ENCODE measurements at places on chromosomes 3 and 15.

- no peak for DNase-seq
Measured at GRCh38 chr3:82509106-82509842, 747.8 kb upstream of the GBE1 start.

- no peak for DNase-seq
Measured at GRCh38 chr15:99253381-99254090, 2.3 kb downstream of the LRRC28 start.

- no peak for DNase-seq
Measured at GRCh38 chr3:144491333-144491732, 519.7 kb downstream of the DIPK2A start.

- peak; percentile 71 for DNase-seq
Measured at GRCh38 chr15:66705277-66706146, 3.5 kb downstream of the SMAD6 start.

- no peak for DNase-seq
Measured at GRCh38 chr15:50556642-50557371, 10.3 kb upstream of the USP50 start.

GRCh38 chr3:44058022-44058867 is 183.4 kb upstream of the TOPAZ1 start:
- no peak for DNase-seq

GRCh38 chr15:45637552-45638033 is 2.8 kb downstream of the SQOR start:
- peak; percentile 48 for DNase-seq

DNA sequence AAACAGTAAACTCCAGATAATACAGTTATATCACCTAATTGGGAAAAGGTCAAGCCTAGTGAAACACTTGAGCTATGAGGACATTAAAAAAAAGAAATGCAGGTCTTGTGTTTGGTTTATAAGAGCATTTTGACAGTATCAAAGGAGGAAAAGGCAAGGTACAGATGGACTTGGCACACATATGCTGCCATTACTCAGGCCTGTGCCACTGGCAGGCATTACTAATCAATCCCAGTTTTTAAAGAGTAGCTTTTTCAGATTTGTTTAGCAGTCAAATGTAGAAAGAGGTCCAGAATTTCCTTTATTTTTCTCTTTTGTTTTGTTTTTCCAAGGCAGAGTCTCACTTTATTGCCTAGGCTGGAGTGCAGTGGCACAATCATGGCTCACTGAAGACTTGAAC is 38.9 kb downstream of the MDFIC2 start:
- no peak for DNase-seq

Data from NCI-H69 (cell line).